ENCODE measurements at places on chromosomes 3 and 15. TPM values are rescaled to one million over a fixed set of nuclear protein-coding genes. Genes with fewer than 3 reads are reported as not detected.

The DET1 gene
- total RNA-seq, result 1.8 TPM

The SUCNR1 gene
- total RNA-seq, result 0.14 TPM

GRCh38 chr3:129461022-129461421, 21.0 kb downstream of the IFT122 start:
- DNase-seq, result no peak

The ERC2 gene
- not detected for total RNA-seq

- no peak for DNase-seq
These were observed 474.4 kb upstream of the AGTR1 start for GRCh38 chr3:148223266-148223665.

DNA sequence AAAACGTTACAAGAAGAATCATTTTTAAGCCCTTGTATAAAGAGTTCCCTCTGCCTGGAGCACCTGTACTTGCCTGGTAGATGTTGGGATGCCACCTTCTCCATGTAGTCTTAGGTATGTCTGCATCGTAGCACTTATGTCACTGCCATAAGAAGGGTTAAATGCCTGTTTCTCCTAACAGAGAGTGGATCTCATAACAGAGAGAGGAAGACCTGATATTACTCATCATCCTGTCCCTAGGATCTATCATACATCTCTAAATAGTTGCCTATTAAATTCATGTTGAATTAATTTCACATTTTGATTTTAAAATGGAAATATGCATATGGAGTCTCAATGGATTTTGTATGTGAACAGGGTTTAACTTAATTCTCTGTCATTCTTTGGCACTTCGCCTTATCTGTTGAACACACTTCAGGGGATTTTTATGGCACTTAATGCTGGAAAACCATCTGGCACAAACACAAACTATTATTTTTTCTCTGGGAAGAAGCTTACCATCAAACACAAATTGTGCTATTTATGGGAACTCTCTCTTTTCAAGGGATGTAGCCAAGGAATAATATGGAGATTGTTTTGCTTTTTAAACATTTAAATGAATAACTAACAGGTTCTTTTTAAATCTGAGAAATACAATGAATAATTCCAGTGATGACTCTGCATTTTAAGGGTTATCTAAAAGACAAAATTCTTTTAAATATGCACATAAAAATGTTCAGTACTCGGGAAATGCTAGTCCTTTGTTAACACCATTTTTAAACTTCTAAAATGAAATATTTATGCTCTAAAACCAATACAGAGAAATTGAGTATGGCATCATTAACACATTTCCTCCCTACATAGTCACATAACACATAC, 230.7 kb downstream of the ZNF385D start:
- no peak for DNase-seq

DNA sequence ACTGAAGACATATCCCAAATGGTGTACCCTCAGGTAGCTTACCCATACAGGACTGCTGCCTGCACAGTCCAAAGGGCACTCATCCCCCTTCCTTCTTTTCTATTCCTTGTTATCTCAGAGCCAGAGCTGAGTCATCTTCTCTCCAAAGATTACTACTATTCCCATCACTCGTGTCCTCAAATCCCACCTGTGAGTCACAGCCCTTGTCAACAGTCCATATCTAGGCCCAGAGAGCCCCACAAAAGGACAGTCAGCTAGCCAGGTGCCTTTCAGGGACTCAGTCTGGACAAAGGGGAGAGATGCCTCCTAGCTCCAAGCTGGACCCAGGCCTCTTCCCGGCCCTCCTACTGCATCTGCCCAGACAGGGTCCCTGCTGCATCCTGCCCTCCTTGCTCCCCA, 11.0 kb downstream of the PARP16 start:
- no peak for DNase-seq

The GXYLT2 gene
- total RNA-seq, result 4.6 TPM

DNA sequence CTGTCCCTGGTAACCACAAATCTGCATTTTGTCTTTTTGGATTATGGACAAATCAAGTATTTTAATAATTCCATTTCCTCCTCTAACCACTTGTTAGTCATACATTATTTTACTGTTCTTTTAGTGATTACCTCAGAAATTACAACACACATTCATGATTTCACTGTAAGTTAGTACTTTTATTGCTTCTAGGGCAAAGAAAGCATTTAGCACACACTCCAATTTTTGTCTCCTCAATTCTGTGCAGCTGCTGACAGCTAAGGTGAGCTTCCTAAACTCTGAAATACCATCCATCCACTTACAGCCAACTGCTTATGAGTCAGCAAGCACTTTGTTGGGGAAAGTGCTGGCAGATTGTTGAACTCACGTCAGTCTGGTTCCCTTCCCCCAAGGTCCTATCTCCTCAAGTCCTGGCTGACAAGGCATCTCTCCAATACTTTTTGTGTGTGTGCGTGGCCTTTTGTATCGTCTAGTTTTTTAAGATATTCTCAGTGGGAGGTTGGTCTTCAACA, 49.4 kb upstream of the TNFAIP8L3 start:
- DNase-seq, result no peak

GRCh38 chr3:188323067-188323842, 169.3 kb downstream of the LPP start:
- no peak for DNase-seq

GRCh38 chr3:141769221-141769894, 6.2 kb downstream of the GRK7 start:
- no peak for DNase-seq

The GP9 gene
- total RNA-seq, result 1.2 TPM

DNA sequence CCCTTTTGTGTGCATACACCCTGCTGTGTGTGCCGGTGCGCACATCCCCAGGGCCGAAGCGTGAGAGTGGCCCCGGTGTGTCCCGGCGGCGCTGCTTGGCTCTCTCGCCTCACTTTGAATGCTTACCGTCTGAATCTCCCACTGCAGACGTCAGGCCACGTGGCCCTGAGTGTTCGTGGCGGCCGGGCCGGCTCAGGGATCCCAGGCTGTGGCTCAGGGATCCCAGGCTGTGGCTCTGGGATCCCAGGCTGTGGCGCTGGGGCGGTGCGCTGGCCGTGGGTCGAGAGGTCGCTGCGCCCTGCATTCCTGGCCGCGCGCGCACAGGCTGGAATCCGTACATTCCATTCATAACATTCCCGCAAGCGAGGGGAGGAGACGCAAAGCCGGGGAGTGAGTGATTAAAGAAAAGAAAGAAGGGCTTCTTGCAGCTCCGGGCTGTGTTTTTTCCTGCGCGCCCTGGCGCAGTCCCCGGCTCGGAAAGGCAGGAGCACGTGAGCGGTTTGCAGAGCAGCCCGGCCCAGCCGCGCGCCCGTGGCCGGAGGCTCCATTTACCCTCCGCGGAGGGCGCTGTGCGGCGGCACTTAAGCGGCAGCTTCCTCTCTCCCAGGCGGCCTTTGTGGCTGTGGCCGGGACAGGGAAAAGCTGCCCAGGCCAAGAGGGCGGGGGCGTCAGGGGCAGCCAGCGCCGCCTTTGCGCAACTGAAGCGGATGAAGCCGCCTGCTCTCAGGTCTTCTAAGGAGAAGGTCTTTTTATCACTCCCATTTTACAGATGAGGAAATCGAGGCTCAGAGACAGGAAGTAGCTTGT, 87.0 kb upstream of the ALDH1L1 start:
- DNase-seq, result peak; percentile 49

The C3orf52 gene
- 26.9 TPM for total RNA-seq

DNA sequence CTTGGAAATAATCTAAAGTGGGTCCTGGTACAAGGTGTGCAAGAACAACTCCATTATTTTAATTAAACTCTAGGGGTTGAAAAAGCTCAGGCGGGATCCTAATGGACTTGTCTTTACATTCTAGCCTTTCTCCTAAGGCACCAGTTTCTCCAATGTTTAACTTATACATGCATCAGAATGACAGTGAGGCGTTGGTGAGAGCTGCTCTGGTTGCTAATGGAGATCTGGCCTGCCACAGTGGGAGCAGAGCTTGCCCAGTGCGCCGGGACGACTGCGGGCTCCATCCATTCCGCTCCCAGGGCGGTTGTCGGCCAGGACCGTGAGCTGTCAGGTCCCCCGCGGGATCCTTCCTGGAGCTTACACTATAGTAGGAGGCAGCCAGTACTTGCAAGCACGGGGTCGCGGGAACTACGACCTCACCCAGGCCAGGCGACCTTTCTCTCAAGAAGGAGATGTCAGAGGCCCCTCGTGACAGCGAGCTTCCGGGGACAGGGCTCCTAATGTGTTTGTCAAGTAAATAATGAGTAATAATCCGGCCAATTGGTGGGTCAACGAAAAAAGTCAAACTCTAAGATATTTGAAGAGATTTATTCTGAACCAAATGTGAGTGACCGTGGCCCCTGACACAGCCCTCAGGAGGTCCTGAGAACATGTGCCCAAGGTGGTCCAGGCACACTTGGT, 991 bp upstream of the HIGD1A start:
- peak; percentile 35 for DNase-seq

DNA sequence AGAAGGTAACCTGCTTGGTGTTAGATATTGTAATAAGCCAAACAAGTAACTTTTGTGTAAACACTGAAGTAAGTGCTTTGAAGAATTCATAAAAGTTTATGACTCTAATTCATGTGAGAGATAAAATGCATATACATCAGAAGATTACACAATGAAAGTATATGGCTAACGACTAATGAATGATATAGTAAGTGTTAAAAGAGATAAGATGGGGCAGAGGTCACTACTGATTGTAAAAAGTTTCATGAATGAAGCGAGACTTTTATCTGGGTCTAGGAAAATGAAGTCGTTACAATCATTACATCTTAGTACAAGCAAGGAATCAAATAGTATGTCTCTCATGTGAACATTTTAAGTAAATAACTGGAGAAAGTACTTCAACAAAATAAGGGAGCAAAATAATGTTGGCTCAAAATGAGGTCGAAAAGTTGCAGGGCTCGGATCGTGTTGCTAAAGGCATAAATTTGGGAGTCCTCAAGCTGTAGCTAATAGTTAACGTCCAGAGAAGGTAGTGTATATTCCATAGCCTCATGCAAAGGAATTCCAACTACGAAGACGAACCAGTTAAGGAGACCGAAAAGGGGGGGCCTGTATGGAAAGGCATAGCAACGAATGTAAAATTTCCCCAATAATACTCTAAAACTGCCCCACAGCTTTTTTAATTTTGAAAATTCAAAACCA, 984 bp upstream of the DUT start:
- DNase-seq, result no peak

- DNase-seq, result no peak
These were observed 12.4 kb downstream of the NDUFB4 start for GRCh38 chr3:120608506-120608905.

The RARRES1 gene
- 3.4 TPM for total RNA-seq

The KCTD6 gene
- total RNA-seq, result 15.7 TPM

DNA sequence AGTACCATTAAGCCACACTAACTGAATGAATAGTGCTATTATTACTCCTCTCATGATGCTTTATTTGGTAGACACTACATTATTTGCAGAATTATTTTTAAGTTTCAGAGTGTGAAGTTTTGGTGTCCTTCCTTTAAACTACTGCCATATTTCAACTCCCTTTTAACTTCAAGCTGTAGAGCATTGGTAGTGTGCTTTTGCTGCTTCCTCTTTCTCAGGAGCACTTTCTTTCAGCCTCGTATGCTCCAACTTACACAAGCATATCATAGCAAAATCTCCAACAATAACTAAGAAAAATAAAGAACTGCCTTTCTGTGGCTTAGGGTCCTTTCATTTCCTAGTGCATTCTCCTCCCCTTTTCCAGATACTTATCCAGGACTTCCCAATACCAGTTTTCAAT, 476.4 kb upstream of the AGTR1 start:
- no peak for DNase-seq

GRCh38 chr3:129371041-129371826, 57.2 kb downstream of the EFCAB12 start:
- DNase-seq, result no peak

- DNase-seq, result no peak
These were observed 82.8 kb downstream of the CADM2 start for GRCh38 chr3:85041562-85042055.

DNA sequence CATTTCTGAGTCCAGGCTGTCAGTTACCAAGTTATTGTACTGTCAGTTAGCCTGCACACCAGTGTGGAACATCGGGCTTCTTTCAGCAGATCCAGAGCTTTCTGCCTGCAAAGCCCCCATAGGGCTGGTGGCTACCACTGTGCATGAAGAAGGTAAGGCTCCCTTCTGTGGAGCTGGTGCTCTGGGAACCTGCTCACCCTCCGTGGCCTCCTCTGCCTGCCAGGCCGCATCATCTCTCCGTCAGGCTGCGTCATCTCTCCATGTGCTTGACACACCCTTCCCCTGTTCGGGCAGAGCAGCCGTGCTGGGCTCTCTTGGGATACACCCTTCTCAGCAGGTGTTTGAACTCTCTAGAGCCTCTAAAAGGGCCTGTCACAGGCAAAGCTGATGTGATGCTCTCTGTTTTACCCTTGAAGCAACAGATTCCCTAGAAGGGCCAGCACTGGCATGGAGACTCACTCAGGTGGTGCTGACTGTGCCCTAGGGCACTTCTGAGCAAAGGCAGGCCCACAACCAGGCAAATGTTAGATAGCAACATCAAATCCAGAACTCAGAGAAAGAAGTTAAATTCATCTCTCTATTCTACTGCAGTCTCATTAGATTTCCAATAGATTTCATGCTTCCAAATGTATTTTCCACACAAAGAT, 261.1 kb downstream of the EPHB1 start:
- no peak for DNase-seq

DNA sequence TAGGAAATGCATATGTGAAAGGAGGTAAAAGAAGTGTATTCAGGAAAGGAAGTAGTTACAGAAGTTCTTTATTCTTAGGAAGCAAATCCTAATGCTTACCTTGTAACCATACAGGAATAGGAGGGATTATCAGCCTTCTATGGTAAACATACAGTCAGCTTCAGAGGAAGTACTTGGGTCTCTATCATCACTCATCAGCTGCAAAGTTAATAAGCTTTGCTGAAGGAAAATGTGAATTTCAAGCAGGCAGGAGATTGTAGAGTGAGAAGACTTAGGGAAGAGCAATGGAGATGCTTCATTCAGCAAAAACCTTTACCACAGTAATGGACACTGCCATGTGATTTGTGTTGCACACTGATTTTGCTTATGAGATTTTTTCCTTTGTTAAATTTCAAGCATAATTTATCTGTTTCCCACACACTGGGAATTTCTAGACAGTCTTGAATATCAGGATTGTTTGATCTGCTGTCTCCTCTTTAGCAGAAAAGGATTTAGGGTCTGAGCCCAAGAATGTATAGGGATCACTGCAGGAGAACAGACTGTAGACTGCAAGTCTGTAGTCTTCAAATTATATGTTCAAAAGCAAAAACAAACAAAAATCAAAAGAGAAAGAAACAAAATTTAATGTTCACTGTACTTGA, 150.8 kb downstream of the ZNF609 start:
- no peak for DNase-seq
